Mesangial cell (primary cell): ENCODE measurements at places on chromosomes 5 and 9. TPM values are rescaled to one million over a fixed set of nuclear protein-coding genes. Genes with fewer than 3 reads are reported as not detected.

The KCNN2 gene
- total RNA-seq: 0.13 TPM in 1 of 2 replicates, not detected in the other

The SOX30 gene
- 0.33 and 0.51 TPM in 2 replicates for total RNA-seq

The PDE6A gene
- under 0.01 TPM in 1 of 2 replicates, not detected in the other for total RNA-seq

The SCGB3A1 gene
- total RNA-seq: 0.38 and 3.9 TPM in 2 replicates

The RCL1 gene
- total RNA-seq: 16.8 and 19.0 TPM in 2 replicates

The SLC4A9 gene
- total RNA-seq: 0.13 TPM in 1 of 2 replicates, not detected in the other

The NR5A1 gene
- total RNA-seq: not detected in 2 replicates

The OR1Q1 gene
- not detected in 2 replicates for total RNA-seq

The TMEM174 gene
- 0.13 TPM in 1 of 2 replicates, not detected in the other for total RNA-seq

The HTR1A gene
- total RNA-seq: not detected in 2 replicates

The ZDHHC21 gene
- 2.9 and 4.1 TPM in 2 replicates for total RNA-seq

The GRXCR2 gene
- not detected in 2 replicates for total RNA-seq

The GLRA1 gene
- total RNA-seq: not detected in 2 replicates

The SGCD gene
- 0.49 and 0.76 TPM in 2 replicates for total RNA-seq

The DBH gene
- total RNA-seq: not detected in 2 replicates

The PCDHGC4 gene
- total RNA-seq: 0.38 and 0.81 TPM in 2 replicates

The SUSD3 gene
- 2.8 and 8.9 TPM in 2 replicates for total RNA-seq

The RGS7BP gene
- 0.89 TPM in 1 of 2 replicates, not detected in the other for total RNA-seq

The LYSMD3 gene
- 6.5 and 6.7 TPM in 2 replicates for total RNA-seq

The SPOUT1 gene
- 31.1 and 43.5 TPM in 2 replicates for total RNA-seq

The EQTN gene
- not detected in 2 replicates for total RNA-seq

The CDH12 gene
- 0.25 TPM in 1 of 2 replicates, not detected in the other for total RNA-seq
